ENCODE measurements at places on chromosomes 12 and 14.

- peak; percentile 78 for DNase-seq
These were observed 223.8 kb downstream of the DACT1 start for GRCh38 chr14:58861586-58861985.

- DNase-seq, result no peak
These were observed 768.1 kb upstream of the TBX3 start for GRCh38 chr12:115451780-115452736.

DNA sequence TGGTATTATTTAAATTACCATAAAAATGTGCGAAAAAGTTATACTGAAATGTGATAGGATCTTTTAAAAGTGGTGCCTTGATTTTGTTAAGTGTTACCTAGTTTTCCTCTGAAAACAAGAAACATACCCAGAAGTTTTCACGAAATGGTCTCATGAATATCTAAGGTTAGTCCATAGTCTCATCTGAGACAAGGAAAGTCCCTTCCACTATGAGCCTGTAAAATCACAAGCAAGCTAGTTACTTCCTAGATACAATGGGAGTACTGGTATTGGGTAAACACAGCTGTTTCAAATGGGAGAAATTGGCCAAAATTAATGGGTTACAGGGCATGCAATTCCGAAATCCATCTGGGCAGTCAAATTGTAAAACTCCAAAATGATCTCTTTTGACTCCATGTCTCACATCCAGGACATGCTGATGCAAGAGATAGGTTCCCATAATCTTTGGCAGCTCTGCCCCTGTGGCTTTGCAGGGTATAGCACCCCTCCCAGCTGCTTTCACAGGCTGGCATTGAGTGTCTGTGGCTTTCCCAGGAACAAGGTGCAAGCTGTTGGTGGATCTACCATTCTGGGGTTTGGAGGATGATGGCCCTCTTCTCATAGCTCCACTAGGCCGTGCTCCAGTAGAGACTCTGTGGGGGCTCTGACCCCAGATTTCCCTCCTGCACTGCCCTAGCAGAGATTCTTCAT lies 271.4 kb downstream of the NAV3 start:
- no peak for DNase-seq

GRCh38 chr14:96178461-96179321 lies 25.9 kb upstream of the BDKRB2 start:
- DNase-seq, result no peak

DNA sequence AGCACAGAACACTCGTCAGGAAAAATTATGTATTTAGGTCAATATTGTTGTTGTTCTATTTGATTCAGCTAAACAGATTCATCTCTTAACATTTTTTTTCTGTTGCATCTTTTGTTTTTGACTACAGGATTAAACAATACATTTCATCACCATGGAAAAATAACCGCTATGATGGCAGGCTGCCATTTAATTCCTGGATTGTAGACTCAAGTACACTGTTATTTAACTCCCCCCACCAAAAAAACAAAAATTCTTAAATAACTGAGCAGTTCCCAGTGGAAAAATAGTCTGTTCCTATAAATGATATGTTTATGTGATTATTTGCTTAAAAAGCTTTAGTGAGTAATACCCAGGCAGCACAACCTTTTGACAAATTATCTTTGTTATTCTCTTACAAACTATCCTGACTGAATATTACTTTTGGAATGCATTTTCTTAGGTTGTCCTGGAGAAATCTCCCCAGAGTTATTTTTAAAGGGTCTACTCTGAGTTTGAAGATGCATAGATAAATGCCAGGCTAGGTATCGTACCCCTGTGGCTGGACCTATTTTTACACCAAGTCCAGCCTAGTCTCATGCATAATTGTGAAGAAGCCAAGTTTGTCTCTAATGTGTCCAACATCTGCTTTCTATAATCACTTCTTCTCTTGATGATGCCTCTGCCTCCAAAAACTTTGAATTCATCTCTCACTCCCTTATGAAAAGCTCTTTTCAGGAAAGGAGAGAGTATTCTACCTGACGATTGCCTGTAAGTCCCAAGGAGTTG lies 3.7 kb downstream of the KERA start:
- peak; percentile 58 for DNase-seq

GRCh38 chr14:100850841-100851585 lies 25.1 kb downstream of the MEG3 start:
- DNase-seq, result peak; percentile 33

- no peak for DNase-seq
These were observed 8.2 kb downstream of the GOLT1B start for GRCh38 chr12:21509768-21510167.

- DNase-seq, result no peak
These were observed 3.2 kb downstream of the PLD4 start for GRCh38 chr14:104927901-104928300.

DNA sequence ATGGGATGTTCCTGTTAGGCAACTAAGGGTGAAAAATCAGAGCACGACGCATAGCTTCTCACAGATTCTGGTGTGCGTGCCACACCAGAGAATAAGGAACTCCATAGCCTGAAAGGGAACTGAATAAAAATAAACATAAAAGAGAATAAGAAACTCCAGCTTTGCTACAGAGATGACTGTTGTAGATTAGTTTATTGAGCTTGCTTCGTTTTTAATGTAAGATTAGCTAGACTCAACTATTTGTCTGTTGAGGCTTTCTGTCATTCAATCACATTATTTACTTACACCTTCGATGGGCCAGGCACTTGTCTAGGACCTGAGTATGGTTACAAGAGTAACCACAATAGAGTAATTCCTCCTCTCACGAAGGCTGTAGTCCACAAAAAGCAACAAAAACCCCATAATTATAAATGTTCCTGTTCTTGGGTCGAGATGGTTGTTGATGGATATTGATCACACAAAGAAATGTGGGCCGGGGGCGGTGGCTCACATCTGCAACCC lies 807 bp upstream of the ZCCHC8 start:
- DNase-seq, result no peak
